ENCODE measurements at places on chromosomes 12 and 14. TPM values are rescaled to one million over a fixed set of nuclear protein-coding genes. Genes with fewer than 3 reads are reported as not detected.

The ZFHX2 gene
- 0.28 TPM for polyA plus RNA-seq

The LRRC43 gene
- polyA plus RNA-seq, result 0.71 TPM

The SERPINA9 gene
- polyA plus RNA-seq, result 0.12 TPM

The ADCY6 gene
- 37.9 TPM for polyA plus RNA-seq

The OR6C2 gene
- polyA plus RNA-seq, result not detected

The C14orf132 gene
- 13.2 TPM for polyA plus RNA-seq

The TMEM253 gene
- 0.75 TPM for polyA plus RNA-seq

The SLIRP gene
- polyA plus RNA-seq, result 231 TPM

The KRT81 gene
- polyA plus RNA-seq, result 24.7 TPM

The KIF26A gene
- polyA plus RNA-seq, result 0.06 TPM

The CAPZA3 gene
- not detected for polyA plus RNA-seq

The SRP54 gene
- polyA plus RNA-seq, result 25.6 TPM

The RHOJ gene
- polyA plus RNA-seq, result 78.7 TPM

The SSTR1 gene
- polyA plus RNA-seq, result 55.9 TPM

The RNF31 gene
- polyA plus RNA-seq, result 8.2 TPM

The KLHL33 gene
- 0.12 TPM for polyA plus RNA-seq

The CCND2 gene
- 1.4 TPM for polyA plus RNA-seq

The PLD4 gene
- 0.05 TPM for polyA plus RNA-seq

The FGD4 gene
- polyA plus RNA-seq, result 11.1 TPM

The AJUBA gene
- polyA plus RNA-seq, result 94.7 TPM

The DIO2 gene
- polyA plus RNA-seq, result 81.9 TPM

Data from BJ (cell line).